Stimulated activated CD4-positive, alpha-beta T cell treated with anti-CD3 and anti-CD28 coated beads, TNF-alpha, amount 100 ng/mL, for 24 hours (primary cell): ENCODE measurements at places on chromosomes 2 and 18.
A peak's percentile ranks its signal among the peaks of the same experiment; 100 is the strongest.

DNA sequence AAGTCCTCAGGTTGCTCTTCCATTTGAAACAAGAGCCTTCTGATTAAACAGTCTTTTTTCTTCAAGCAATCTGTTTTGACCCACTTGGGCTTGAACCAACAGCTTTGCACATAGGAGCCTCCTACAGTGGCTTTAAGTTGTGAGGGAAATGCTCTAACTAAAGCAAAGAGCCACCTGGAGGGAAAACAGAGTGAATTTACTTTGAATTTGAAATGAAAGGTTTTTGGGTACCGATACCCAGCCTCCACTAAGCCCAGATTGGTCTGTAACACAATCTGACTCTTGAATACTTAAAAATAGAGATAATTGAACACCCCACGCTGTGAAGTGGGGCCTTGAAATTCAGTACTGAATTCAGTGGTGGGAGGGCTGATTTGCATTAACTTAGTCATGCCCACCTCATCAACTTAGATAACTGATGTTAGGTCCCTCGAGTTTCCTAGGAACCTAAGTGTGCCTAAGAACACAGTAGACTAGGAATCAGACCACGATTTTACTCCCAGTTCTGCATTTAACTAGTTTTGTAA is 56.3 kb upstream of the ACVR1C start:
- DNase-seq: no peak

DNA sequence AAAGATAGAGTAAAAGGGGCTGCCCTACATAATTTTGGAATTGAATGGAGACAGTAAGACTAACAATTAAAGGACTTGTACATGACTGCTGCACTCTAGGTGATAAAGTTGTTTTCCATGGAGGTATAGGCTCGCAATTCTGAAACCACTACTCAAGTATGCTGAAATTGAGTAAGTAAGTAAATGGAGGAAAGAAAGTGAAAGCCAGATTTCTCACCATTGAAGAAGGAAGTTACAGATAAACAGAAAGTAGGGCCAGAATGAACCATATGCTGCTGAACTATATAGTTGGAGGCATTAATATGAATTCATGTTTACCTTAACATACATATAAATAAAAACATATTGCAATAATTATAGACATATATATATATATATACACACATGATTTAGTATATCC is 225.7 kb upstream of the ST6GAL2 start:
- no peak for DNase-seq

GRCh38 chr2:86031606-86032005 is 74.1 kb downstream of the POLR1A start:
- DNase-seq: no peak

DNA sequence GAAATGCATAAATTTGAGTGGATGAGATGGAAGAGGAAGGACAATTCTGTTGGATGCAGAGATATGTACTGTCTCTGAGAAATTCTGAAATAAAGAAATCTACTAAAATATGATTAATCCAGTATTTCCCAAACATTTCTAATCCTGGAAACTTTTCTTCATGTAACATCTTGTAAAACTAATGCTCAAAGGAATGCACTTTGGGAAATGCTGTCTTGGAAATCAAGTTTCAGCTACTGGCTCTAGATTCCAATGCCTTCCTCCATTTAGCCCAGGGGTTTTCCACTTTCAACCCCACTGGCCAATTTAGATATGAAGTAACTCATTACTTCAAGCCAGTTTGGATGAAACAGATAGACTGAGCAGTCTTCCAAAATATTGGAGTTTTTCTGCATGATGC is 355.1 kb downstream of the TXNL1 start:
- DNase-seq: no peak

GRCh38 chr18:48319801-48320638 is 89.2 kb downstream of the ZBTB7C start:
- no peak for DNase-seq

DNA sequence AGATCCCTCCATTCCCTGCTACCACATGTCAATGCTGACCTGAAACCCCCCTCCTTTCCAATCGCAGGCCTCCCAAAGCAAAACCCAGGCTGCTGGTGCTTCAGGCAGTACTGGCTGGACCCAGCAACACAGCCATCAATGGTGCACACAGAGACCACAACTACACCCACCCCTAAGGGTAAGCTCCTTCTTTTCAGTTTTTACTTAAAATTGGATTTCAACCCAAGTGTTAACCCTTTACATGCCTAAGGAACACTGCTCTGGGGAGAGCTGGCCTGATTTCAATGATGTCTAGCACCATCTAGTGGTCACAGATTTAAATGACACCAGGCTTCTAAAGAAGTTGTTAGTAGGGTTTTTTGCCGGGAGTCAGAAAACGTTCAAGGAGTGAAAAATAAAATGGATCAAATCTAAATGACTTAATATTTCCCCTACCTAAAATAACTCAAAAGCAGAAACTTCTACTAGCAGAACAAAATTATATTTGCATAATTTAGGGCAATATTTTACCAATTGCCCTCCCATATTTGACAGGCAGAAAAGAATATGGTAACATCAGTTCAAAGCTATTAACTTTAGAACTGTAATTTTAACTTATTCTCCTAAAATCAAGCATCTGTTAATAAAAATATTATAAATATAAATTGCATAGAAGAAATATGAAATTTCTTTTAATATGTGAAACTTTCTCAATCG is 24.6 kb downstream of the FECH start:
- peak; percentile 17 for DNase-seq

GRCh38 chr2:181231151-181231550 is 226.0 kb upstream of the ITGA4 start:
- DNase-seq: no peak

GRCh38 chr2:28086611-28087010 is 196.1 kb downstream of the BABAM2 start:
- no peak for DNase-seq
